ENCODE measurements at places on chromosomes 1 and 21.

GRCh38 chr1:110385369-110385768 is 5.5 kb downstream of the SLC16A4 start:
- DNase-seq, result no peak

DNA sequence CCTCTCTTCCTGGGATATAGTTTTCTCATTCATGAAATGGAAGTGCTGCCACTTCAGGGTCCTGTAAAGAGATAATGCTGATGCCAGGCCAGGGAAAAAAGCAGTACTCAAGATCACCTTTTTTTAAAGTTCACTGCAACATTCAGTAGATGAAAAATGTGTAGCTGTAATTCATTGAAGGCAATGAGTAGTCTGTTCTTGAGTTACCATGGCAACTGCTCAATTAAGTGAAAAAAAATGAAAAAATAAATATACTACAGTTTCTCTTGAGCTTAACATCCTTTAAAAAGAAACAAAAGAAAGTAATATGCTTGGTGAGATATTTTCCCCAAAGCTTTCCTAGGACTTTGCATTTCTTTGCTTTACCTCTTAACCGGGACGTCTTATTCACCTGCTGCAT is 183.3 kb downstream of the AK5 start:
- DNase-seq, result no peak

DNA sequence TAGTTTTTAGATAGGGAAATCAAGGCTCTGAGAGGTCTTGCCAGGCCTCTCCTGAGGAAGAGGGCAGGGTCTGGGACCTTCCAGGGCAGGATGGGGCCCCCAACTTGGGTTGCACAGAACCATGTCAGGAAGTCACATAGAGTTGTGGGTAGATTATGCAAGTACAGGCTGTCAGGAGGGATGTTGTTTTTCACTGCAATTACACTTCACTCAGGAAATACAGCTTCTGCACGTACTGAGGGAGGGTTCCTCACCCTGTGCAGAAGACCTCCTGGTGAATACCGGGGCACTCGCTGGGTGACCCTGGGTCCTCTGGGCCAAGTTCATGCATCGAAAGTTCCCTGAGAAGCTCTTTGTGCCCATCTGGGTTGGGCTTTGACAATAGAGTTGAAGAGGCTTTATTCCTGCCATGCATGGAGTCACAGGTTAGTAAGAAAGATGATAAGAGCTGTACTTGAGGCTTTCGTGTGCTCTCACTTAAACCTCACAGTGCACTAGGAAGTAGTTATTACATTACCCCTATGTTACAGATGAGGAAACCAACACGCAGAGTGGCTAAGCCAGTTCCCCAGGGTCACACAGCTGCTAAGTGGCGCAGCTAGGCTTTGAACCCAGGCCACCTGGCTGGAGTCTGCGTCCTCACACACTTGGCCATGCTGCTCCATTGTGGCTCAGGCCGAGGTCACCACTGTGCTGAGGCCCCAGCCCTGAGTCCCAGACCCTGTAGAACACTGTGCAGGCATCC is 16.2 kb upstream of the TNFRSF1B start:
- DNase-seq, result no peak

GRCh38 chr1:87367549-87367948 is 38.9 kb downstream of the LMO4 start:
- peak; percentile 15 for DNase-seq

GRCh38 chr1:27525296-27526272 is 35.6 kb upstream of the WASF2 start:
- DNase-seq, result peak; percentile 64

GRCh38 chr1:23163395-23163794 is 5.3 kb downstream of the LUZP1 start:
- no peak for DNase-seq

GRCh38 chr1:8525216-8525557 is 207.3 kb downstream of the SLC45A1 start:
- DNase-seq, result no peak

DNA sequence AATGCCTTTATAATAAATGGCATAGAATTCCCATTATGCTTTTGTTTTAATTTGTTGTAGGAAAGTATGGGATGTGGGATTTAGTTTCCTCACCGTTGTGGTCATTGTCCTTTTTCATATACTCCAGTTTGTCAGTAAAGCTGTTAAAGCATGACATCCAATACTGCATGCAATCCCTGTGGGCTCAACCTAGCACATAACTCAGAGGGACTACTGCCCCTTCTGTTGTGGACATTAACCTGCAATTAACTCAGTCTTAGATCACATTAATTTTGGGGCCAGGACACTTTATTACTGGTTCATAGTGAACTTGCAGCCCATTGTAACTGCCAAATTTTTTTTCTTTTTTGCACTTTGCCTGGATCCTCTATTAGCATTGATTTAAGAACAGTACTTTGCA is 112.5 kb downstream of the DNM3 start:
- no peak for DNase-seq

DNA sequence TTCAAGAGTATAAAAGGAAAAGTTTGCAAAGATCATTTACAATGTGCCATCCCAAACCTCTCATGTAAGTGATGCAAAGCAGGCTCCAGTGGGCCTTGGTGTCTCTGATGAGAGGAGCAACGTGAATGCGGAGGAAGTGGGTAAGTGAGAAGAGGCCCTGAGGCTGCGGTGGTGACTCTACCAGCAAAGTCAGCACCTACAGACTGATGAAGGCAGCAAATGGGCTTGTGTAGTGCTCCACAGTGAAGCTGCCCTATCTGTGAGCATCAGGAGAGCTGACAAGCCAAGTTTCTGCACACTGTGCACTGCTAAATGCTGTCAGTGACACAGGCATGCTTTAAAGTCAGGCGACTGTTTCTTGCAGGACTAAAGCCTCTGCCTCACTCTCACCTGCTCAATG is 15.6 kb upstream of the RAP1A start:
- DNase-seq, result no peak

DNA sequence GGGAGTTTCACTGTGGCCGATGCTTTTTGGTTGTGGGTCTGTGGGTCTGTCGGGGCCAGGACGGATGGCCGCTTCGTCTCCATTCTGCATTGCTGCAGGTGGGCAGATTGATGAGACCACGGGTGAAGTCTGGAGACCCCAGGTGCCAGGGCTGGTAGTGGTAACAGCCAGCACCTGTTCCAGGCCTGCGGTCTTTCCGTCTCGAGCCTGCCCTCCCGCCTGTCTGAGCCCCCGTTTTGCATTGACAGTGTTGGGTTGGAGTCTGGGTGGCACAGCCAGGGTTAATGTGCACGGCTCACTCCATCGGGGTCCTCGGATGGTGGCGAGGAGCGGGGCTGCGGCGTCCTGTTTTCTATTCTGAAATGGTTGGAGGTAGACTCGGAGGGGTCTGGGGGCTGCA is 24.2 kb downstream of the PRKCZ start:
- DNase-seq, result no peak

DNA sequence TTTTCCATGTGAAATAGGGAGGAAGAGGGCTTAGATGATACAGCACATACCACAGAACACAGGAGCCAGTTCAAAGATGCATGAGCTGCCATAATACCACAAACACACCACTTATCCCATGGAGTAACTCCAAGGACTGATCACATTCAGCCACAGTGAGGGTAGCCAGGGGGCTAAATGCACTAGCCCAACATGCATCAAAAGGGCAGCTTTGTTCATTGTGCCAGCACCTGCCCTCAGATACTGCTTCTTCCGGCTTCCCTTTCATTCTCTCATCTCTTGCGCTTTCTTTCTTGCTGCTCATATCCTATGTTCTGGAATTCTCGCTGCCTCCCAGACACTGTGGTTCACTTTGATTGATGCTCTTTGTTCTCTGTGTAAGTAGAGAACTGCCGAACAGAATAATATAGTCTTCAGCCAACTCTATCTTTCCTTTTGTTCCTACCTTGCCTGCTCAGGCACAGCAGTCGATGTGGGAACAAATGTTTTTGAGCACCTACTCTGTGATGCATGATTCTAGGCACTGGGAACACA is 50.0 kb upstream of the SYT6 start:
- no peak for DNase-seq

- DNase-seq, result no peak
Observed at GRCh38 chr1:218272366-218272765, 12.7 kb upstream of the RRP15 start.

DNA sequence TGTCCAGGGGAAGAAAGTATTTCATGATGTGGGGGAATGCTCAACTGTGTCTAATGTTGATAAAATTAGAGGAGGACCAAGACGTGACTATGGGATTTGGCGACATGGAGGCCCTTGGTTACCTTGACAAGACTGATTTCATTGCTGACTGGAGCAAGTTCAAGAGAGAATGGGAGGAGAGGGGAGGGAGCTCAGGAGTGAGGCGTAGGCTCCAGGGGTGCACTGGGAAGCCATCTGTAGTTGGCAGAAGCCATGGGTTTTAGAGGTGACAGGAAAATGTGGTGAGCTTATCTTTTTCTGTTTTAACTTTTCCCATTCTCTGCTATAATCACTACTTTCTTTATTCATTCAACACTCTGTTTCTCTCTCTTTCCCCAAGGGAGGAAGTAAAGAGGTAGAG is 15.8 kb downstream of the UBE4B start:
- no peak for DNase-seq

GRCh38 chr1:93816970-93817678 is 61.9 kb downstream of the DNTTIP2 start:
- DNase-seq, result no peak

- no peak for DNase-seq
Observed at GRCh38 chr1:228848406-228848805, 113.1 kb downstream of the RHOU start.

DNA sequence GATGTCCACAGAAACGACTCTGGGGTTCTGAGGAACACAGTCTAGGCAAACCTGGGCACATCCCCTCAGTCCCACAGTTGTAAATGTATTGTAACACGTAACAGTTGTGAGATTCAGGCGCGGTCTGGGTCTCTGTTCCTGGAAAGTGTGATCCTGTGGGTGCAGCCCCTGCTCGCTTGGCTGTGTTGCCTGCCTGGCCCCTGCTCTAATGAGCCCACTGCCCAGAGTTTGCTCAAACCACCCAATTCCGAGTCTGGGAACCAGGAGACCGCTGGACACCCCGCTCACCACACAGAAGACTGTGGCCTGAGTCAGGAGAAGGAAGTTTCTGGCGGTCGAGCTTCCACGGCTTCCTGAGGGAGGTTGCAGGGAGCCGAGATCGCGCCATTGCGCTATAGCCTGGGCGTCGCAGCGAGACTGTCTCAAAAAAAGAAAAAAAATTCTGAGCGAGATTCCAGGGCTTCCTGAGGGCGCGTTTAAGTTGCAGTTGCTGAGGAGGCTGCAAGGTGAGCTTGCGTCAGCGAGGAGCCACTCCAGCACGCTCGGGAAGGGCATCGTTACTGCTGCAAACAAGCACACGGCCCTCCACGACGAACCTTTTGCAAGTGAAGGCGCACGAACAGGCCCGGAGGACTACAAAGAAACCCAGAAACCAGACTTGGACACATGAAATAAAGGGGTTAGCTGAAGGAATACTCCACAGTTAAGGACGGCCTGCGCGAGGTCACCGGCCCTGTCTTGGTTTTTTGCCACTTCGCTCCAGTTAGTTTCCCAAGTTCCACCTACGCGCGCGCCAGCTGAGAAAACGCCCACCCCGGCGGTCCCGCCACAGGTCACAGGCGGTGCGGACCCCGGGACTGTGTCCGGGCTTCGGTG is 1.1 kb downstream of the C21orf58 start:
- DNase-seq, result no peak

- no peak for DNase-seq
Observed at GRCh38 chr1:160717306-160717705, 5.7 kb upstream of the CD48 start.
